ENCODE measurements at places on chromosomes 7 and 10.

DNA sequence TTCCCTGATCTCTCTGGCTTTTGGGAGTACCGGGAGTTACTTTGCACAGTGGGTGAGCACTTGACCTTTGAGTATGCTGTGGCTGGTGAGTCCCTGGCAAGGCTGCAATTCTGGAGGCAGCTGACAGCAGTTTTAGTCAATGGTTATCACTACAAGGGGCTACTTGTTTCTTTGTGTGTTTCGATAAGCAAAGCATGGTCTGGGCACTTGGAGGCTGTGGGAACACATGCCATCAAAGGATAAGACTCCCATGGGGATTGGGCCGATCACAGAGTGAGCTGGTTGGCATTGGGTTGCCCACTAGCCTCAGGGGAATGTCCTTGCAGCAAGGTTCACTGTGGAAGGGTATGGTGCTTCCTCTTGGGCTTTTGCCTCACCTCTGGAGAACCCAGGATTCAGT lies 208.2 kb downstream of the SNX13 start:
- no peak for DNase-seq

GRCh38 chr10:35722636-35723035 lies 80.5 kb upstream of the FZD8 start:
- no peak for DNase-seq

DNA sequence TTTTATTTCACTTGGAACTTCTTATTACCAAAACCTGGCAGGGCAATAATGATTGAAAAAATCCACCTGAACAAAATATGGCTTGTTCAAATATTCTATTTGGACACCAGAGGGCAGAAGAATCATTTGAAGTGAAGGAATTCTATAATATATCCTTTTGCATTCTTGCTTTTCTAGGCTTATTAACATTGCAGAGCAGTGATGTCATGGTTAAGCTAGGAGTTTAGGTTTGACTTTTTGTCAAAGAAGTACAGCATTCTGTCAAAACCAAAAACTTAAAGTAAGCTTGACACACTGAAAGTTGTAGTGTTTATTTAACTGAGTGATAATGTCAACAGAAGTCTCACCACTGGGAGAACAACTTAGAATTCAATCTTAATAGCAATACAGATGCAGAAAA lies 156.0 kb downstream of the SEMA3D start:
- no peak for DNase-seq

DNA sequence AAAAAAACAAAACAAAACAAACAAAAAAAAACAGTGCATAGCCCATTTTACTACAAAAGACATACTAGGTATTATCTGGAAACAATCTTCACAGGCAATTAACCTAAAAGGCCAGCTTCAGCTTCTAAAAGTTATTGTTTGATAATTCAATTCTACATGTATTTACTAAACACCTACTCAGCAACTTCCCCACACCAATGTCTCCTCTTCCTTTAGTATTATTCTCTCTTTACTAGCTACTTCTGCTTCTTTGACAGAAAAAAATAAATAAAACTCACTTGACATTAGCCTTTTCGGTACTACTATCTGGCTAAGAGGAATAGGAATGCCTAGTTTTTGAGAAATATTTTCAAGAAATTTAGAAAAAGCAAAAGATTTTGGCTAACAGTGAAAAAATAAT lies 2.8 kb downstream of the TM9SF3 start:
- DNase-seq = no peak

- no peak for DNase-seq
These were observed 5.9 kb downstream of the FEZF1 start for GRCh38 chr7:122298618-122299017.

GRCh38 chr7:149708026-149708425 lies 65.4 kb downstream of the ZNF467 start:
- no peak for DNase-seq

GRCh38 chr7:155963356-155963755 lies 151.1 kb upstream of the SHH start:
- no peak for DNase-seq

GRCh38 chr7:70701477-70701876 lies 430.5 kb upstream of the GALNT17 start:
- no peak for DNase-seq

GRCh38 chr7:117755136-117755535 lies 118.1 kb downstream of the CTTNBP2 start:
- DNase-seq = no peak

GRCh38 chr10:79092292-79092896 lies 23.6 kb downstream of the ZMIZ1 start:
- no peak for DNase-seq

Data from naive thymus-derived CD4-positive, alpha-beta T cell (primary cell).